Renal cortical epithelial cell (primary cell): ENCODE measurements at places on chromosomes 7 and 10. TPM values are rescaled to one million over a fixed set of nuclear protein-coding genes. Genes with fewer than 3 reads are reported as not detected.

DNA sequence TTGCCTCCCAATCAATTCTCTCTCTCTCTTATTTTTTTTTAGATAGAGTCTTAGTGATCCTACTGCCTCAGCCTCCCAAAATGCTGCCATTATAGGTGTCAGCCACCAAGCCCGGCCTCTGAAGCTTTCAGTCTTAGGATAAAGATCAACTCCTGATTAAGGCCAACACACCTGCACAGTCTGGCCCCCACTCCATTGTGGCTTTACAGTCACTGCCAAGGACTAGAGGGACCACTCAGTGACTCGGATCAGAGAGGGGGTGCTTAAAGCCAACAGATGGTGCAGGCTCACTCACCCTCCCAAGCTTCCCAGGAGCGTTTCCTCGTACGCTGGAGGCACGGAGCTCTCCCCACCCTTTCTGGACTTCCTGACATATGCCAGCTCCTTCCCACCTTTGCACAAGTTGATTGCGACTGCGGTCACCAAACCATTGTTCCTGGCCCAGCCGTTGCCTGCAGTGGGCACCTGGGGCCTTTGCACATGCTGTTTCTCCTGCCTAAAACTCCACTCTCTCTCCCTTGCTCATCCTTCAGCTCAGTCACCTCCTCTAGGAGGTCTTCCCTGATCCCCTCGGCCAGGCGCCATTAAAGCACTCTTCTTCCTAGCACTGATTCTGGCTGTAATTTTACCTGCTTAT is 1.7 kb upstream of the CDH23 start:
- DNase-seq, result no peak

OPN1SW gene
- not detected in 2 replicates for total RNA-seq

DLX6 gene
- not detected in 2 replicates for total RNA-seq

DNA sequence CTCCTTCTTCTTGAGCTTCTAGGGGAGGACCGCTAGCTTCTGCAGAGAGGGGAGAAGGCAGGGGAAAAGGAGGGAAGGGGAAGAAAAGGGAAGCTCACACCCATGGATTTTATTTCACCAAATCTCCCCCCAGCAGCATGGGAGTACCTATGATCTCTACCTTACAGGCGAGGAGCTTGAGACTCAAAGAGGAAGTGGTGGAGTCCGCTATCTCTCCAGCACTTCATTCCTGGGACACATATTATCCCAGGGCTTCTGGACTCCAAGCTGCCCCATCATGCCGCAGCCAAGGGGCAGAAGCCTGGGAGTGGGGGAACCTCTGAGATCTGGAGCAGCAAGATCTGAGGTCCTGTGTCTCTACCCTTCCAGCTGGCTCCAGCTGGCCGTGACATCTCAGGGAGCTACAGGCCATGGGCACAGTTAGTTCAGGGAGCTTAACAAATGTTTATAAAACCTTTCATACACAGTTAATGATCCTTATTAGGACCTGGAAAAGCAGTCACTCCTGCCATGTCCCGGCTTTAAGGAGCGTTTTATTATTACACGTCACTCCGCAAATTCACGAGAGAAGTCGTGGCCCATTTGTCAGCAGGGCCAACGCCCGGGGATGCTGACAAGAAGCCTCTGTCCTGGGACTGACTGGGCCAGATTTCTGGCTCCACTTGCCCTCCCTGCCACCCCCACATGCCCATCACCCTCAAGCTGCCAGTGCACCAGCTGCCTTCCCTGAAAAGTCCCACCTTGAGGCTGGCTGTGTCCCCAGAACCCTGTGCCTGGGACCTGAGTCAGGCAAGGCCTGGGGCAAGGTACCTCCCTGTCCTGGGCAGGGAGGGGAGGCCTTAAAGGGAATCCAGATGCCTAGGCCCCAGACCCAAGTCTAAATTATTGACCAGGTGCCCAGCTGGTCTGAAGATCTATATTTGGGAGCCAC is 132.1 kb upstream of the ZMIZ1 start:
- no peak for DNase-seq

CCDC172 gene
- total RNA-seq, result not detected in 2 replicates

HABP2 gene
- total RNA-seq, result 0.17 and 28.8 TPM in 2 replicates
